ENCODE measurements at places on chromosomes 13 and 19. TPM values are rescaled to one million over a fixed set of nuclear protein-coding genes. Genes with fewer than 3 reads are reported as not detected.

The LINGO3 gene
- total RNA-seq, result not detected

The KIRREL2 gene
- not detected for total RNA-seq

The CASP14 gene
- total RNA-seq, result not detected

The TMEM238 gene
- total RNA-seq, result 0.35 TPM

The SHISA7 gene
- not detected for total RNA-seq

The CEACAM20 gene
- total RNA-seq, result not detected

The TMEM255B gene
- total RNA-seq, result 85.0 TPM

The KMT5C gene
- total RNA-seq, result 13.5 TPM

The NMRK2 gene
- not detected for total RNA-seq

The C19orf33 gene
- 4.3 TPM for total RNA-seq

The GPC6 gene
- not detected for total RNA-seq

The CNN1 gene
- total RNA-seq, result not detected

DNA sequence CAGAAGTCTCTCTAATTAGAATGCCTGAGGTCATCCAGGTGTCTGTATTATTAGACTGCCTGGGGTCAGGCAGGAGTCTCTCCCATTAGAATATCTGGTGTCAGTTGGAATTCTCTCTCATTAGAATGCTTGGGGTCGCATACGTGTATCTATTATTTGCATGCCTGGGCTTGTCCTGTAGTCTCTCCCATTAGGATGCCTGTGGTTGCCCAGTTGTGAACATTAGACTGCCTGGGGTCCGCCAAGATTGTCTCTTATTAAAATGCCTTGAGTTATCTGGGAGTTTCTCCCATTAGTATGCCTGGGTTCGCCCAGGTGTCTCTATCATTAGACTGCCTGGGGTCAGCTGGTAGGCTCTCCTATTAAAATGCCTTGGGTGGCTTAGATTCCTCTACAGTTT, 1494.7 kb downstream of the UQCRFS1 start:
- DNase-seq, result no peak

DNA sequence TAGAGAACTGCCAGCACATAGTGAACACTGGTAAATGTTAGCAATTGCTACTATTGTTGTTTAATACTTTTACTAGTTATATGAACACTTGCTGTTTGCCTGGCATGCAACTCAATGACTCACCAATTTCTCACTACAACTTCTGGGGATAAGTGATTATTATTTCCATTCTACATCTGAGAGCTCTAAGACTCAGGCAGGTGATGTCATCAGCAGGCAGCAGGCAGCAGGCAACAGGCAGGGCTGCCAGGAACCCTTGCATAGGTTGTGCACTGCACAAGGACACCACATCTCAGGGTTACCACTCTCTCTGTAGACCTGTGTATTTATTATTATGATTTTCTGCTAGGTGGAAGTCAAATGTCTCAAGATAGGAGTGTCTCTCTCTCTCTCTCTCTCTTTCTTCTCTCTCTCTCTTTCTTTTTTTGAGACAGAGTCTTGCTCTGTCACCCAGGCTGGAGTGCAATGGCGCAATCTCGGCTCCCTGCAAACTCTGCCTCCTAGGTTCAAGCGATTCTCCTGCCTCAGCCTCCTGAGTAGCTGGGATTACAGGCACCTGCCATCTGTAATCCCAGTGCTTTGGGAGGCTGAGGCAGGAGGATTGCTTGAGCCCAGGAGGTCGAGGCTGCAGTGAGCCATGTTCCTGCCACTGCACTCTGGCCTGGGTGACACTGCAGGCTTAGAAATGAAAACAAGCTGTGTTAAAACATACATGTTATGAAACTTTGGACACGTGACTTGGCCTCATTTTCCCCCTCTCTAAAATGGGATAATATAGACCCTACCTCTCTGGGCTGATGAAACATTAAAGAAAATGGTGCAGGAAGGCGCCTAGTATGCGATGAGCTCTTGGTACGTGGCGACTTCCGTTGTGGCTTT, 22.7 kb downstream of the HPN start:
- peak; percentile 13 for DNase-seq

GRCh38 chr13:76745261-76746200, 140.7 kb downstream of the KCTD12 start:
- peak; percentile 60 for DNase-seq

DNA sequence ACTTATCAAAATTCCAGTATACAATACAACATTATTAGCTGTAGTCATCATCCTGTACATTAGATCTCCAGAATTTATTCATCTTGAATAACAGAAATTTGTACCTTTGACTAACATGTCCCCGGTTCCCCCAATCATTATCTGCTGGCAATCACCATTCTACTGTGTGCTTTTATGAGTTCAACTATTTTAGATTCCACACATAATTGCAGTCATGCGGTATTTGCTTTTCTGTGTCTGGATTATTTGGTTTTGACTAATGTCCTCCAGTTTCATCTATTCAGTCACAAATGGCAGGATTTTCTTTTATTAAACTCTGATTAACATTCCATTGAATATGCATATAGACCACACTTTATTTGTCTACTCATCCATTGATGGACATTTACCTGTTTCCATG, 530.7 kb upstream of the SLITRK1 start:
- no peak for DNase-seq

GRCh38 chr19:5127717-5128116, 158.8 kb downstream of the KDM4B start:
- DNase-seq, result no peak

- DNase-seq, result peak; percentile 86
These were observed 44.5 kb downstream of the VWA8 start for GRCh38 chr13:41916173-41916954.

GRCh38 chr13:75079226-75079625, 402.7 kb downstream of the TBC1D4 start:
- DNase-seq, result peak; percentile 61

- peak; percentile 46 for DNase-seq
These were observed 698 bp downstream of the KANK2 start for GRCh38 chr19:11196406-11197287.

GRCh38 chr13:24854311-24854710, 90.3 kb downstream of the RNF17 start:
- no peak for DNase-seq

DNA sequence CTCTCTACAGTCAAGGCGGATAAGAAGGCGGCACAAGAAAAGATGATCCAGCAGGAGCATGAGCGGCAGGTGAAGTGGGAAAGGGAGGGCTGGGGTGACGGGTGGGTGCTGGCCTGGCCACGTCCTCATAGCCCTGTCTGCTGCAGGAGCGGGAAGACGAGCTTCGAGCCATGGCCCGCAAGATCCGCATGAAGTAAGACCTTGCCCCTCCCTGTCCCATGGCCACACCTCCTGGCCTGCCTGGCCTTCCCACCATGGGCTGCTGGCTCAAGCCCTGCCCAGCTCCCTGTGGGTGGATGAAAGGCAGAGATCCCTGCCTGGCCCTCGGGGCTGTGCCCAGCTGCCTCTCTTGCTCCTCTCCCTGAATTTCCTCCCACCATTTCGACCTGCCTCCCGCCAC, 7.2 kb downstream of the ZNF296 start:
- no peak for DNase-seq

- DNase-seq, result peak; percentile 52
These were observed 924 bp downstream of the RGCC start for GRCh38 chr13:41458187-41458760.

DNA sequence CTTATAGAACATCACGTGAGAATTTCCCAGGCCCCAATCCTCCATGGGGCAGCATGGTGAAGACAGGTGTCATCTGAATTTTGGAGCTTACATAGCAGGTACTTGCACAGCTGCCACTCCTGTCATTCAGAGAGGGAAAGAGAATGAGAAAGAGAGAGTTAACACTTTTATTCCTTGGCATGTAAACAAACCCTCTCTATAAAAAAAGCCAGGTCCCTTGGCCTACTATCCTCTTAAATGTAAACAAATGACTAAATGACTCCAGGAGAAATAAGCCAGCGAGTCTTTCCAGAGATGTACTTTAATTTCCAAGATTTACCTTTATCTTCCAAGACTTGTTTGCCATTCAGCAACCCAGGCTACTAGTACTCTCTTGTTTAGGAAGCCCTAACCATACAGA, 195.3 kb upstream of the HTR2A start:
- DNase-seq, result no peak

DNA sequence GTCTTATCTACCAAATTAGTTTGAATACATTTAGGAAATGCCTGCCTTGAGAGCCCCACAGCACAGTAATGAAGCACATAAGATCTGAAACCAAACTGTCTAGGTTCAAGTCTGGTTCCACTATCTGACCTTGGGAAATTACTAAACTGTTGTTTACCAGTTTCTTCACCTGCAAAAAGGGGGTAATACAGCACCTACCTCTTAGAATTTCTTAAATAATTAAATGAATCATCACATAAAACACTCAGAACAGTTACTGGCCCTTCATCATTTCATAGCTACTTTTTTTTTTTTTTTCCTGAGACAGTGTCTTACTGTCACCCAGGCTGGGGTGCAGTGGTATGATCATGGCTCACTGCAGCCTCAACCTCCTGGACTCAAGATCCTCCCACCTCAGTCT, 59.6 kb downstream of the USP12 start:
- no peak for DNase-seq

DNA sequence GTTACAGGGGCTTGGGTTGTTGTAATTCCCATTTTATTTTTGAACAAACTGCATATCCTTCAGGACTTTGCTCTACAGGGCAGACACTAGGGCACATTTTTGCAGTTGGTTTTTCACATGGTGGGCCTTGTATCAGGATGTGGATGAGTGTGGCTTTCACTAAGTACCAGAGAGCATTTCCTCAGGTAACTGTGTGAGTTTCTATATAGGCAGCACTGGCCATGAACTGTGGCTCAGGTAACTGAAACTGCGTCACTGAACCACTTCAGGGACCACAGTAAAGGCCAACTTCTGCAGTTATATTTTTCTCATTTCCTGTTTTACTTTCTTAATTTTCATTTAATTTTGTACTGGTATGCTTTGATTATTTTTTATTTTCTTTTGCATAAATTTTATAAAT, 166.5 kb downstream of the ZNF486 start:
- no peak for DNase-seq

- DNase-seq, result no peak
These were observed 512.9 kb upstream of the HTR2A start for GRCh38 chr13:47409778-47410177.

DNA sequence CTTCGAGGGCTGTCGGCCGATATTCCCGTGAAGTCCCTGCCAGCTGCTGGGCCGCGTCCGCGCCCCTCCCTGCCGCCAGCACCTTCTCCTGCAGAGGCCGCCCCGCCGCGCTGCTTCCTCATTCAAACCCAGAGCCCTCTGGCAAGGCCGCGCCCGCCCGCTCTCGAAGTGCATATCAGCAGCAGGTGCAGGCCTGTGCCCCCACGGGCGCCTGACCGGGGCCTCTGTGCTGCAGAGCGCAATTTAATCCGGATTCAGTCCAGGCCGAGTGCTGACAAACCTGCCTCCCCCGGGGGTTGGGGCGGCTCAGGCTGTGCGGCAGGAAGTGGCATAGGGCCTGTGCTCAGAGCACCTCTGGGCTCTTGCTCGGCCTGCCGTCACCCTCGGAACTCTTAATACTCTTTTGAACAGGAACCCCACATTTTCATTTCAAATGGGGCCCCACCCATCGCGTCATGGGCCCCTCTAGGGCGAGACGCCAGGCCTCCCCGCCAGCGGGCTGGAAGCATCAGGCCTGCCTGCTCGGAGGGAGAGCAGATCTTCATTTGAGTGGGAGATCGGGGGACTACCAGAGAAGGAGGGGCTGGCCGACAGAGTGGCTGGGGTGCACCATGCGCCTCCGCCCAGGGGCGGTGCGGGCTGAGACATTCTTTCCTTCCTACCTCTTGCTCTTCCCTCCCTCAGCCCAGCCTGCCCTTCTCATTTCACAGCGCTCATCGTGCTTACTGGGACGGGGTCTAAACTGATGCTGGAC, 125.7 kb downstream of the TNFRSF19 start:
- DNase-seq, result no peak

DNA sequence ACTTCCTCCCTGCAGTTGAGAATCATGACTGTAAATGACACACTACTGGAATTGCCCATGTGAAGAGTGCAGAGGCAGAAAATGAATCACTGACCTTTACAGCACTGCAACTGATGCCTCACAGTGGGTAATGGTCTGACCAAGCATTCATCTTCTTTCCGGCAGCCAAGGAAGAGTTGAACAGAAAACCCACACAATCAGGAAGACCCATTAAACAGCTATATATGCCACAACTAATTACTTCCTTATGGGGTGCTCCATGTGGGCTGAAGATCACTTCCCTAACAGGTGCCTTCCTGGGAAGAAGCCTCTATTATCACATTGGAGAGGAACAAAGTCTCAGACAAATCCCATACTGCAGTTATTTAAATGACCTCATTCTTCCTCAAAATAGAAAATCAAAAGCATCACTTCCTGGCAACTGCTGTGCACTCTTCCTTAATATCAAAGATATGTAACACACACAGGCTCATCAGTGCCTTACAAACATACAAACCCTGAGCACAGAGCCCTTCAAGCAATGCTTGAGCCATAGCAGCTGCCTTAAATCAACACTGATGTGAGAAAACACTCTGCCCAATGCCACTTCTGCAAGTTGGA, 45.8 kb downstream of the RUBCNL start:
- DNase-seq, result no peak

GRCh38 chr13:93146584-93147297, 79.9 kb upstream of the GPC6 start:
- no peak for DNase-seq

DNA sequence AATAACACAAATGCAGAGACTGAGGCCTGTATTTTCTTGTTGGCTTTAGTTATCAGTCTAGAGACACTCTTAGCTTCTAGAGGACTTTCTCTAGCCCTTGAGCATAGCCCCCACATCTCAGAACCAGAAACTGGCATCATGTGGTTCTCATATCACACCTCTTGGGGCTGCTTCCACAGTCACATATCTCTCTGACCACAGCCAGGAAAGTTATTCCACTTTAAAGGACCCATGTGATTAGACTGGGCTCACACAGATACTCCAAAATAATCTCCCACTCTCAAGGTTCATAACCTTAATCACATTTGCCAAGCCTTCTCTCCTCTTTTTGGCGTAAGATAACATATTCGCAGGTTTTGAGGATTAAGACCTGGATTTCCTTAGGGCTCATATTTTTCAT, 846.9 kb upstream of the MIR17HG start:
- no peak for DNase-seq

GRCh38 chr19:9054765-9055164, 32.1 kb upstream of the OR1M1 start:
- DNase-seq, result no peak

DNA sequence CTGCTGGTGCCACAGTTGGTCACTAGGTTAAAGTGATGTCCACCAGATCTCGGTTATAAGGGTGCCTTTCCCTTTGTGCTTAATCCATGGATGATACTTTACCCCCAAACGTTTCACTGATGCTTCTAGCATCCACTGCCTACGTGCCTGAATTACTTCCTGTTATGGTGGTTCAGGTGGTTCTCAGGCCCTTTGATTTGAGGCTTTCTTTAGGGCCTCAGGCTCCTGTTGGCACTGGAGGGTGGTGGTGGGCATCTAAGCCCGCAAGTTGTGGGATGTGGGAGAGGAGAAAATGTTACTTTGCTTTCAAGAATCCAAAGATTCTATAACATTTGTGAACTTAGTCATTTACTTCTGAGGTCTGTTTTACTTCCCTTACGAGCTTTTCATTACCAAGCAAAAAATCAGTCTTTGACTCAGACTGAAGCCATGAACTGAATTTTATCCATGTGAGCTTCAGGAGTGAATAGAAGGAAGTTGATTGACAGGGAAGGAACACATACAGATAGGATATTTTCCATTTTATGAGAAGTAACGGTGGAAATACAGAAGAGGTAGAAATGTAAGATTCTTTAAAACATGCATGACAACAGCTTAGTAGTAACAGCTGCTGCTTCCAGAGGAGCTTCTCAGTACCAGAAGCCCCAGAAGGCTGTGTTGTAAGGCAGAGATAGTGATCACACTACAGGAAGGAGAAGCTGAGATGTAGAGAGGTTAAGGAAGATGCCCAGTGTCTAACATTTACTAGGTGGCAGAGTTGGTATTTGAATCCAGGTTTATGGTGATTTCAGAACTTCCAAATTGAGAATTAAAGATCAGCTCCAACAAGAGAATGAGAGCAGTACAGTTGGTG, 65.0 kb downstream of the ARHGEF7 start:
- DNase-seq, result no peak
